ENCODE measurements at places on chromosomes 7 and 10.

DNA sequence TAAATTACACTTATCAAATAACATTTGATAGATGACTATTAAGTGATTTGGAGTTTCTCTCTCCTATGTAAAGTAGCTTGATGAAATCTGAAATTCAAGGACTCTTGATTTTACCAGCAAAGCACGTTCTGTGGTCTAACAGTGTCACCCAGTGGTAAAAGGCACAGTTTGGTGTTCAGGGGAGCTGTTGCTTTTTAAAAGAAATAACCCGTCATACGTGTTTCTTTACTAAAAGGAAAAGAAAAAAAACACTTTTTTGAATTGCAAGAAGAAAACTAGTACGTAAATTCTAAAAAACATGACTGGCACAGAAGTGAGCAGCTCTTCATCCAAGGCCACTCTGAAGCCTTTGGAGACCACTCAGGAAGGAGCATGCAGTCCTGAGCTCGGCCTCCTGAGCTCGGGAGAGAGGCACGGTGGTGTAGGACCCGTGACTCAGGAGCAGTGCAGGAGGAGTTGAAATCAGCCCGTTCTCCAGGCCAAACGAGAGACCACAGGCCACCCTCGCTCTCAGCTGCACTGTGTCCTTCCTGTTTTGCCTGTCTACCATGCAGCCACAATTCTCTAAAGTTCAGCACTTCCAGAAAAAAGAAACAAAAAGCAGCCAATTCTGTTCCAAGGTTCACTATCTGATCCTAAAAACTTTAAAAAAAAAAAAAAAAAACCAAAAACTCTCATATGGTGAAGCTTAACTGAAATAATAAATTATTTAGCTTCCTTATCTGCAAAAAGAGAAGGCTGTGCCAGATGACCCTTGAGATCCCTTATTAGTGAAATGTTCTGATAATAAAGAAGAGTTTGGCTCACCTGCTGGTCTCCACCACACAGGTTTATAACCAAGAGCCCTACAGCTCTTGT, 212.6 kb upstream of the FRMD4A start:
- DNase-seq = no peak

DNA sequence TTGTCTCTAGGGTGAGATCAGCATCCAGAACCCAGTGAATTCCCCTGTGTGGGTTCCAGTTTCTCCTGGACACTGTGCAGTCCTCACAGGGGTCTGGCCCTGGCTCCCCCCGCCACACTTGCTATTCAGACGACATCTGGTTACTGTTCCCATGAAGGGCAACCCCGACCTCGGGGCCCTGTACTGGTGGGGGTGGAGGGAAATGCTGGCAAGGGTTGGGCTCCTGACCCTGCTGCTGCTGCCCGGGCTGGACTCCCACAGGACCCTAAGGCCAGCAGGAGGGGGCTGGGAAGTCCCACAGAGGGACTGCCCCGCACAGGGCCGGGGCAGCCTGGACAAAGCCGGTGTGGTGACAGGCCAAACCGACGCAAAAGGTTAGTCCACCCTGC, 768 bp upstream of the CPA1 start:
- DNase-seq = no peak

GRCh38 chr7:140512317-140513000, 33.2 kb upstream of the MKRN1 start:
- DNase-seq = no peak

DNA sequence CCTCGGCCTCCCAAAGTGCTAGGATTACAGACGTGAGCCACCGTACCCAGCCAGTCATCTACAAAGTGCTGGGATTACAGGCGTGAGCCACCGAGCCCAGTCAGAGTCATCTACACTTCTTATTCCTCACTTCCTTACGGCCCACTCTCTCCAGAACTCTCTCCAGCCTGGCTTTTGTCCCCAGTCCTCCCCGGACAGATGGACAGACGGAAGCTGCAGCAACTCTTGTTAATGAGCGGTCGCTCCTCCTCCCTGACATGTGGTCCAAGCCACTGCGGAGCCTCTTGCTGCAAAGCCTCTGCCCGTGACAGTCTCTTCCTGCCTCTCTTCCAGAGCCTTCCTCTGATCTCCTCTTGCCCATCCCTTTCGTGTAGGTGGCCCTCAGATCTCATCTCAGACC, 45.9 kb downstream of the TMEM270 start:
- no peak for DNase-seq

- DNase-seq = no peak
These were observed 341.0 kb upstream of the ZMIZ1 start for GRCh38 chr10:78727728-78728127.

DNA sequence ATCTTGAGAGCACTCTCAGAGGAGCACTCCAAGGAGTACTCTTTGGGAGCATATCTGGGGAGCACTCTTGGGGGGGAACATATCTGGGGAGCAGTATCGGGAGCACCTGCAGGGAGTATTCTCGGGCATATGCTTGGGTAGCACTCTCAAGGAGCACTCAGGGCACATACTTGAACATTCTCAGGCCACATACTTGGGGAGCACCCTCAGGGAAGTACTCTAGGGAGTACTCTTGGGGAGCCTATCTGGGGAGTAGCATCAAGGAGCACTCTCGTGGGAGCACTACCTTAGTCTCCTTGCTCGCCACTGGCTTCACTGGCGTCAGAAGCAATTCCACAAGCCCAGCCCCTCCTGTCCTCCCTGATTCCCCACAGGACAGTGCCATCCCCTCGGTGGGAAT, 31.5 kb upstream of the TNRC18 start:
- DNase-seq = no peak

DNA sequence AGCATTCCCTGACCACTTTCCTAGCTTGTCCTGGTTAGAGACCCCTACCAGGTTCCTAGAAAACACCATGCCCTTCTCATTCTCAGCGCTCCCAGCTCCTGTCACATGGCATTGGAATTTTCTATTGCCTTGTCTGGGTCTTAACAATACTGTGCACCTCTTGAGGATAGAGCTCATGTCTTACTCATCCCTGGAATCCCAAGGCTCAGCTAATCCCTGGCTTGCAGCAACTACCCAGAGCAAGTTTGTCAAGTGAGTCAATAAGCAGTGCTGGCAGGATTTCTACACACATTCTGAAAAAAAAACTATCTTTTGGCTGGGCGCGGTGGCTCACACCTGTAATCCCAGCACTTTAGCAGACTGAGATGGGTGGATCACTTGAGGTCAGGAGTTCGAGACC, 11.7 kb upstream of the PRDX3 start:
- peak; percentile 92 for DNase-seq

DNA sequence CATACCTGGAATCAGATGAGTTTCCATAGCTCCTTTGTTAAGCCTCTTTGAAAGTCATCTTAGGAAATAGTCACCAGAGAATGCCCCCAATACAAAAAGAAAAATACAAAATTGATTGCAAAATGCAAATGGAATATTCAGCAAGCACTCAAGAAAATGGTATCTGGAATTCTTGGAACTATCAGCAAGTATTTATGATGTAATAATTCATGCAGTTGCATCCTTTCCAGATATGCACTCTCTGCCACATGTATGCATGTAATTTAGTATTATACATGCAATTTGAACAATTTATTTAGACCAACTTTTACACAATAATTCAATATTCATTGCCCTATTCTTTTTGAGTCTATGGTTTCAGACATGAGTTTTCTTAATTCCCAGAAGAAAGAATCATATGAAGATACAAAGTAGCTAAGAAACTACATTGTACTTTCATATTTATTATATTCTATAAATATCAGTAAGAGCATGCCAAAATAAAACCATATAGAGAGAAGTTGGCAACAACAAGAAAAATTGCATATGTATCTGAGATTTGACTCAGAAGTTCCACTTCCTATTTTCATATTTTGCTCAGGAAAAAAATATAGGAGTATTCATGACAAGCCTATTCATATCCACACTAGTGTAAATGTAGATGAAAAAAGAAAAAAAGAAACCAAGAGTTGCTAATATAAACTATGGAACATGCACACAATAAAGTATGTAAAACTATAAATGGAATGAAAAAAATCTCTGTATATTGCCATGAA, 338.5 kb downstream of the SEMA3D start:
- DNase-seq = no peak

Data from GM04504 (cell line).